Gastrocnemius medialis (tissue), 4 donors: ENCODE measurements at places on chromosomes 5 and 9. TPM values are rescaled to one million over a fixed set of nuclear protein-coding genes. Genes with fewer than 3 reads are reported as not detected.

- peak overlapping the region; percentile 80 for H3K27ac ChIP-seq
- H3K4me3 ChIP-seq = peak overlapping the region; percentile 81
- no peaks in the 10 kb centered on the region for H3K27me3 ChIP-seq
- H3K4me1 ChIP-seq = peaks cover 11% of the 10 kb centered on the region
- no peak for DNase-seq
Measured at GRCh38 chr9:96567203-96567700, 52.4 kb downstream of the CDC14B start.

DNA sequence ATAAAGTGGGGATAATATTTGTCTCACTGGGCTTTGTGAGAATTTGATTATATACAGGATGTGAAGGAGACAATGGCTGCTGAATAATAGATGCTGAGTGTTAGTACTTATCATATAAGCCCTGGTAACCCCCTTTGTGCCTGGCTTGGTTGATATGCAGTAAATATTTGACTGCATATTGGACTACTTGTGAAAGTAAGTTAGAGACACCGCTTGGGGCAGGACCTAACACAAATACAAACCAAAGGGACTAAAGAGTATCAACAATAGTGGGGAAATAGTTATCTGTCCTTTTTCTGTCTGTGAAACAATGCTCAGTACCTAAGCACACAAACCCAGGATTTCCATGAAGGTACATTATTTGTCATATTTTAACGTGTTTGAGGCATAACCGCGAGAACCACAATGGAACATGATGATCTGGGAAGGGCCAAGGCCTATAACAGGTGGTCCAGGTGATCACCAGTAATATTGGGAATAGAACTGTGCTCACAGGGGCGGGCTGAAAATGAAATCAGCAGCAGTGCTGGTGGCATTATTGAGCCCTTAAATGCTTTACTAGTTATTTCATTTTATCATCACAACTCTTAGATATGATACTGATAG is 138.2 kb upstream of the SMARCA2 start:
- H3K27ac ChIP-seq = no peak overlapping the region
- no peaks in the 10 kb centered on the region for H3K36me3 ChIP-seq
- H3K4me1 ChIP-seq = no peaks in the 10 kb centered on the region
- no peak for DNase-seq
- H3K4me3 ChIP-seq = no peak overlapping the region

GRCh38 chr9:86721226-86721781 is 226.0 kb downstream of the GAS1 start:
- no peak overlapping the region for H3K4me3 ChIP-seq
- no peaks in the 10 kb centered on the region for H3K27me3 ChIP-seq
- peak overlapping the region; percentile 37 for H3K27ac ChIP-seq

Gene N4BP3
- total RNA-seq = 3.2 TPM

Gene NREP
- total RNA-seq = 1.1 TPM
